ENCODE measurements at places on chromosomes 7 and 10.

- no peak for DNase-seq
These were observed 11.1 kb upstream of the TFEC start for GRCh38 chr7:116041615-116042014.

GRCh38 chr7:53205006-53205405 is 169.6 kb downstream of the POM121L12 start:
- no peak for DNase-seq

DNA sequence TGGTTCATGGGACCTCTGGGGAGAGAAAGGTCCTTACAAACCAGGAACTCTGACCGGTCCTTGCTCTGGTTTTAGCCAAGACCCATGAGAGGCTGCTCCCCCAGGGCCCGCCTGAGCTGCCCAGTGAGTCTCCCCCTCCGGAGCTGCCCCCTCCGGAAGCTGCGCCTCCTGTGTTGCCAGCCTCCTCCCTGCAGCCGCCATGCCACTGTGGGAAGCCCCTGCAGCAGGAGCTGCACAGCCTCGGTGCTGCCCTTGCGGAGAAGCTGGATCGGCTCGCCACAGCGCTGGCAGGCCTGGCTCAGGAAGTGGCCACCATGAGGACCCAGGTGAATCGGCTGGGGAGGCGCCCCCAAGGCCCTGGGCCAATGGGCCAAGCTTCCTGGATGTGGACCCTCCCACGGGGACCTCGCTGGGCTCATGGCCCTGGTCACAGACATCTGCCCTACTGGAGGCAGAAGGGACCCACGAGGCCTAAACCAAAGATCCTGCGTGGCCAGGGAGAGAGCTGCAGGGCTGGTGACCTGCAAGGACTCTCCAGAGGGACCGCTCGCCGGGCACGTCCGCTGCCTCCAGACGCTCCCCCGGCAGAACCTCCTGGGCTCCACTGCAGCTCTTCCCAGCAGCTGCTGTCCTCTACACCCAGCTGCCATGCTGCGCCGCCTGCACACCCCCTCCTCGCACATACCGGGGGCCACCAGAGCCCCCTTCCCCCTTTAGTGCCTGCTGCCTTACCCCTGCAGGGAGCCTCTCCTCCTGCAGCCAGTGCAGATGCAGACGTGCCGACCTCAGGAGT is 40.1 kb downstream of the ZNF467 start:
- DNase-seq, result no peak

- DNase-seq, result no peak
These were observed 295.1 kb downstream of the RPS24 start for GRCh38 chr10:78328592-78329404.

DNA sequence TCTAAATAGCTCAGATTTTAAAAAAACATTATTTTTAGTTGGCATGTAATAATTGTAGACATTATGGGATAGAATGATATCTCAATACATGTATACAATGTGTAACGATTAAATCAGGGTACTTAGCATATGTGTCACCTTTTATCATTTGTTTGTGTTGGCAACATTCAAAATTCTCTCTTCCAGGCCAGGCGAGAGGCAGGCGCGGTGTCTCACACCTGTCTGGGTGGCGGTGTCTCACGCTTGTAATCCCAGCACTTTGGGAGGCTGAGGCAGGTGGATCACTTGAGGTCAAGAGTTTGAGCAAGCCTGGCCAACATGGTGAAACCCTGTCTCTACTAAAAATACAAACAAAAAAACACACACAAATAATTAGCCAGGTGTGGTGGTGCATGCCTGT is 151.7 kb downstream of the RTKN2 start:
- no peak for DNase-seq

DNA sequence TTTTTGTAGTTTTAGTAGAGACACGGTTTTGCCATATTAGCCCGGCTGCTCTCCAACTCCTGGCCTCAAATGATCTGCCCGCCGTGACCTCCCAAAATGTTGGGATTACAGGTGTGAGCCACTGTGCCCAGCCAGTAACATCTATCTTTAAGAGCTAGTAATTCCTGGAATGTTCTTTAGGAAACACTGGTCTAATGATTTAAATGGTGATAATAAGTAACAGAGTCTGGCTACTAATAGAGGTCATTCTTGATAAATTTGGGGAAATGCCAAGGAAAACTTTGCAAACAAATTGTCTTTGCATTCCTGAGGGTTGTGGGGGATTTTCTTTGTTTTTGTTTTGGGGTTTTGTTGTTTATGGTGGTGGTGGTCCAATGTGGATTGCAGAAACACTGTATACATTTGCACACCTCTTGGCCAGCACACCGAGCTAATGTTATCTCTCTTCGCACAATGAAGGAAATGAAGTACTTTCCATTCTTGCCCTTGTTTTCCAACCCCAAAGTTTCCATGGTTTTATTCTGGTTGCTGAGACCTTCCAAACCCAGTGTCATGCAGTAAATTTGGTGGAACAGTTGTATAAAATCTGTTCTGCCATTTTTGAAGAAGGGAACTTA is 51.3 kb upstream of the WIPF3 start:
- DNase-seq, result no peak

DNA sequence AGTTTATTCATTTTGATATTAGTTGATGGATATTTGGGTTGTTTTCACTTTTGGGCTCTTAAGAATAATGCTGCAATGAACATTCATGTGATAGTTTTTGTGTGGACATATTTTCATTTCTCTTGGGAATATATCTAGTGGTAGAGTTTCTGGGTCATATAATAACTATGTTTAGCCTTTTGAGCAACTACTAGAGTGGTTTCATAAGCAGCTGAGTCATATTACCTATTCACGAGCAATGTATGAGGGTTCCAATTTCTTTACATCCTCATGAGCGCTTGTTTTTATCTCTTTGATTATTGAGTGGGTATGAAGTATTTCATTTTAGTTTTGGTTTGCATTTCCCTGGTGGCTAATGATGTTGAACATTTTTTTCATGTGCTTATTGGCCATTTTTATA is 182.6 kb downstream of the PON1 start:
- DNase-seq, result no peak

DNA sequence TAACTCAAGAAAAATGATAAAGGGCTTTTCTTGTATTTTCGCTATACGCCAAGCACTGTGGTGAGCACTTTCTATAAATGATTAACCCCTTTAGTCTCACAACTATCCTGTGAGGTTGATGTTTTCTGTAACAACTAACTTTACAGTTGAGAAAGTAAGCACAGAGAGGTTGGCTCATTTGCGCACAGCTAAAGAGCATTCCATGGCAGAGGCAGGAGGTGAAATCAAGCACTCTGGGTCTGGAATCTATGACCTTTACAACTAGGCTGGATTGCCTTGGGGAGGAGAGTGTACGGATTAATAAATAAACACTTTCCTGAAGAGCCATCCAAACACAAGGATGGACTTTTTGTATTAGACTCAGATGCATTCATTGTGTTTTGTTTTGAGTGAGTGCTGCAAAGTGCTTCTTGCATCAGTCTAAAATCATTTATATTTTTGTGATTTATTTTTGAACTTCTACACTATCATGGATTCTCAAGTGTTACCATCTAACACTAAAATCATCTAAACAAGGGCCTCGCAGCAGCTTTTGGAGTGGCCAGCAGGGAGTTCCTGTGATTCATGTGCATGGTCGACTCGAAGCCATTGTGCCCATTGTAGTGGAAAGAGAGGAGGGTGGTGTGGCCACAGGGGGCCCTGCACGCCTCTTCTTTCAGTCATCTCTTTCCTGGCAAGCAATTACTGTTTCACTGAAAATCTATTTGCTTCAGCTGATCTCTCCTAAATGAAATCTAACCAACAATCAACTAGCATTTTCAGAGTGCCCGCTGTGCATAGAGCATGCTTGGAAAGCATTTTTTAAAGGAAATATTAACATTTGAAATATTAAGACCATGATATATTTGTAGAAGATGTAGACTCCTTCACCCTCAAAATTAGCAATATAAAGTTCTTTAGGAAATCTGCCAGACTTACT is 633.4 kb upstream of the COBL start:
- no peak for DNase-seq

- DNase-seq, result peak; percentile 60
These were observed 734 bp downstream of the CHST3 start for GRCh38 chr10:71964743-71965515.

DNA sequence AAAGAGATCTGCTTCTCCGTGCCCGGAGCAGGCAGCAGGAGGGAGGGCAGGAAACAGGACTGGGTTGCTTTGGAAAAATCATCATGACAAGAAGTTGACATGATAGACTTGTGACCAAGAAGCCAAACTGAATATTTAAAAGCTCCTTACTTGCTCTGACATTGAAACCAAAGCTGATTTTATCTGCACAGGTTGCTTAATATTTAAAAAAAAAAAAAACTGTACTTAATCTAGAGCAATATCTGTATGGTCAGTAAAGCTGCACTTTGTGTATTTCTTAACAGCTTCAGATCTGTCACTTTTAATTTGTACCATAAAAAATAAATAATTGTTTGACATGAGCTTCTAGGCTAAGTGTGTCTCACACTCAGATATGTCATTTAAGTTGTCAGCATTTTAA is 97.9 kb upstream of the YAE1 start:
- no peak for DNase-seq

DNA sequence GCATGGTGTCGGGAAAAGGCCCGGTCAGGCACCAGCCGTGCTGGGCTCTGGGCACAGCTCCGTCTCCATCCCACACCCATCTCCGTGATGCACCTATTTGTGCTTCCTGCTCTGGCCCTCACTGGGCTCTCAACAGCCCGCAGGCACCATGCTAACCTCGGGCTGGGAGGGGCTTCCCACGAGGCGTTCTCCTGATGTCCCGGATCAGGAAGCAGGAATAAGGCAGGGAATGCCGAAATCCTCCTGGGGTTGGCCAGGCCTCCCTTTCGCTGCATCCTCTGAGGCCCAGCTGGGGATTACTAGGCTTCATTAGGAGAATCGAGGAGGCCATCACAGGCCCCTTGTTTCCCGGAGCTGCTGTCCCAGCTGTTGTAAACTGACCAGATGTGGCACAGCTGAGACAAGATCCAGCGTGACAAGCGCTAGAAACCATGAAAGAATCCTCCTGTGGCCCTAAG is 72.0 kb downstream of the FAM53B start:
- DNase-seq, result no peak

GRCh38 chr10:6564367-6564766 is 15.7 kb downstream of the PRKCQ start:
- no peak for DNase-seq

DNA sequence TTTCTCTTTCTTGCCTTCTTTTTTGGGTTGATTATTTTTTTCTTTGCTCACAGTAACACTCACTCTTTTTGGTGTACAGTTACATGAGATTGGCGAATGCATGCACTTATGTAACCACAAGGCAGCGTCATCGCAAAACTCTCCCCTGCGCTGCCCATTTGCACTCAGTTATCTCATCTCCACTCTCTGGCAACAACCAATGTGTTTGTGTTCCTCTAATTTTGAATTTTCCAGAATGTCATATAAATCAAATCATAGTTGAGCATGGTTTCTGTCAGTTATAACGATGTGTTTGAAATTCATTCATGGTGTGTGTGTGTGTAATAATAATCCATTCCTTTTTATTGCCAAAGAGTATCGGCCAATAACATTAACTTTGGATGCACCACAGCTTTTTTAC is 23.0 kb upstream of the IGFBP3 start:
- DNase-seq, result no peak

DNA sequence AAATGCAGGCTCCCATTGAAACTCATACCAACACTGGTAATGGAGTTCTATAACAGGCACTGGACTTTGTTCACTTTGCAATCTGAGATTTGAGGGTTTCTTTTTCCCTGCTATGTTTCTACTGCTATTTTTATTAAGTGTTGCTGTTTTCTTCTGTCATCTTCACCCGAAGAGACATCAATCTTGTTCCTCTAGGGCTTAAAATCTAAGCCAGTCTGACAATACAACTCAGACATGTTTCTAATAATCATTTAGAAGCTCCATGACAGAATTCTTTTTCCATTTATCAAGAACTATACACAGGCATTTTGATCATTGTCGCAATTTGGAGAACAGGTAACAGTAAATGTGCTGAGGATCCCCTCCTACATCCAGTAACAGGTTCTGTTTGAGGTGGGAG is 98.5 kb upstream of the GNAI1 start:
- no peak for DNase-seq

GRCh38 chr7:77571801-77572200 is 34.7 kb downstream of the PTPN12 start:
- DNase-seq, result no peak

DNA sequence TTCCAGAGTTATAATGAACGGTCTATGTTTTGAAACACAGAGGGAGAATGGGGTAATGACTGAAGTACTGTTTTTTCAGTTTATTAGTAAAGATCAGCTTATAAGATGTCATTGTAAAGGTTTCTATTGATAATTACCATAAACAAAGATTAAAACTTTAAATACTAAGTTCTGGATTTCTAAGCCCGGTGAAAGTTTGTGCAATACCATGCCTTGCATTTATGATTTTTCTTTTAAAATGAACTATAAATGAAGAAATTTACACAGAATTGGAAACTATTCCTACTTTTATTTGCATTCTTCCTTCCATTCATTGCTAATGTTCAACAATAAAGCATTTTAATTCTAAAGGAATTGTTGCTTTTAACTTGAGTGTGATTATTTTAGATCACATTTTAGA is 4.9 kb downstream of the MEOX2 start:
- DNase-seq, result no peak

- DNase-seq, result no peak
These were observed 234.2 kb downstream of the PRPF18 start for GRCh38 chr10:13820964-13821337.
